Cerebellar nuclear complex (tissue), 1 donor: ENCODE measurements at places on chromosomes 16 and 17.

DNA sequence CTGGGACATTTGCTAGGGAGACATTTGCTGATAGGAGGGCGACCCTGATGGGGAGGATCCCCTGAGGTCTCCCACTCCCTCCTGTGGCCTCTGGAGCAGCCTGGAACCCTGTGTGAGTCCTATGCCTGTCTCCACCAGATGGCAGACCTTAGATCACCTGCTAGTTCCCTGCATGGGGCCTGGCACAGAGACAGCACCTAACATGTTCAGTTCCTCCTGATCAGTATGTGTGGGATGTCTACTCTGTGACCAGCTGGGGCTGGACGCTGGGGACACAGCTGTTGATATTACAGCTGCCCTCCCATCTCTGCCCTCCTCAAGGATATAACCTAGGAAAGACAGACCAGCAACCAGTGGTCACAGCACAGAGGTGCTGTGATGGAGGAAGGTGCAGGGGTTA is 1.1 kb upstream of the ADCY7 start:
- DNase-seq = no peak

- no peak for DNase-seq
Measured at GRCh38 chr17:60089096-60089806, 10.5 kb upstream of the HEATR6 start.

GRCh38 chr17:48330421-48330820 is 99.6 kb downstream of the SKAP1 start:
- no peak for DNase-seq

GRCh38 chr16:85750146-85750826 is 610 bp downstream of the C16orf74 start:
- no peak for DNase-seq

- DNase-seq = no peak
Measured at GRCh38 chr16:72021043-72021442, 12.5 kb downstream of the DHODH start.
